ENCODE measurements at places on chromosomes 11 and 22. TPM values are rescaled to one million over a fixed set of nuclear protein-coding genes. Genes with fewer than 3 reads are reported as not detected.

DNA sequence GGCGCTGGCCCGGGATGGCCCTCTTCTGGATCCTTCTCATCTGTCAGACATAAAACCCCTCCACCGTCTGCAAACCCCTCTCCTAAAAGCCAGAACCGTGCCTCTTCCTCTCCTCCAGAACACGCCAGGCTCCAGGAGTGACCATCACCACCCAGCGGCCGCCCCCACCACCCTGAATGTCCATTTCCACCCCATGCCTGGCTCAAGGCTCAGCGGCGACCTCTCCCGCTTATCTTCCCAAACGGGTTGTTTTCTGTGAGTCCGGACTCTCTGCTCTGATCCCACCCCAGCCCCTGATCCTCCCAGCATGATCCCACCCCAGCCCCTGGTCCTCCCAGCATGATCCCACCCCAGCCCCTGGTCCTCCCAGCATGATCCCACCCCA is 37.6 kb downstream of the CELSR1 start:
- no peak overlapping the region for H3K4me3 ChIP-seq
- H3K27me3 ChIP-seq: peaks cover 30% of the 10 kb centered on the region
- no peak overlapping the region for H3K27ac ChIP-seq
- peaks cover 8% of the 10 kb centered on the region for H3K4me1 ChIP-seq

DNA sequence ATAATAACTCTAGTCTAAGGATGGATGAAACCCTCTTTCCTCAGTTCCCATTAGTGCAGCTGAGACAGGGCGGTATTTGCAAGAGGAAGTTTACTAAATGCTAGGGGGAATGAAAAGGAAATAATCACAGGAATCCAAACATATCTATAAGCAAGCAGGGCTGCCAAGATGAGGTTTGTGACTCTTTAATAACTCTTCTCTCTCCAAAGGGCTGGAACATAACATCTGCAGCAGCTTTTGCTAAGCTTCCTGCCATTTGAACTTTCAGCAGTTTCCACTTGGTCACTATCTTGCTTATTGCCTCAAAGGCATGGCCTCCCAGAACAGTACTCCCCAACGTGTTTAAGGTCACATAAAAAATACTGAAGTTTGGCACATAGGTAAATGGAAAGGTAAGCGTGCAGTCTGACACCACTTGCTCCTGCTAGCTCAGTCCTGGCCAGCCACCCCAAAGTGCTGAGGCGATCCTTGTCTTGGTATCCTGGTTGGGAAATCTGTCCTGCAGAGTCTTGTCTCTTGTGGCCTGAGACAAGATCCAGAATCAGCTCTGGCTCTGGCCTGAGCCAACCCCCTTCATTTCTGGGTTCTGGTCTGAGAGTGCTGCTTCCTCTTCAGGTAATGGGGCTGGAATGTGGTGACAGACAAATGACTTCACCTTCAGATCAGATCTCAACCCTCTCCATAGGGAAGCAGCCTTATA is 81.8 kb downstream of the KCNC1 start:
- no peaks in the 10 kb centered on the region for H3K36me3 ChIP-seq
- H3K4me3 ChIP-seq: no peak overlapping the region
- no peaks in the 10 kb centered on the region for H3K27me3 ChIP-seq
- DNase-seq: no peak
- no peak overlapping the region for H3K27ac ChIP-seq
- no peaks in the 10 kb centered on the region for H3K4me1 ChIP-seq

DNA sequence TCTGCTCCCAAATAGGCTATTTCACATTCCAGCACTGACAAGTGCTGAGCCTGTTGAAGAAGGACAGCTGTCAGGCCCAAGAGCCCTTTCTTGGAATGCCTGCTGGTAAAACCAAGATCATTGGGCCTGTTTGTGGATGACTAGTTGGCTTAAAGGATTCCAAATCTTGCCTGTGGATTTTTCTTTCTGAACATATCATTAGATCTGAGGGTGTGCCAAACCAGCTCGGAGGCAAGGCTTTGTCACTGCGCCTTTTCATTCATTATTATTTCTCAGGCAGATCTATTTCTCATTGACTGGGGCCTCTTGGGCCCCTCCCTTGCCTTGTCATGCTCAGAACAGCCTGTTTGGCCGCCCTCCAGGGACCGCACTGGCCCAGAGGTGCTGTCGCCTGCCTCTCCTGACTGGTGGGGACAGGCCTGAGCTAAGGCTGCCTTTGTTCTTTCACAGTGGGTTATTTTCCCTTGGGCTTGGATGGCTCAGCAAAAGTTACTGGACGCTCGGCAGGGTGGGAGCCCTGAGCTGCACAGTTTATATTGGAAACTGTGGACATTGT is 222.7 kb upstream of the SESN3 start:
- H3K27ac ChIP-seq: no peak overlapping the region
- no peak for DNase-seq
- no peaks in the 10 kb centered on the region for H3K27me3 ChIP-seq
- no peaks in the 10 kb centered on the region for H3K36me3 ChIP-seq
- H3K4me1 ChIP-seq: peaks cover 3% of the 10 kb centered on the region
- no peak overlapping the region for H3K4me3 ChIP-seq

GRCh38 chr11:94417386-94417987 is 16.3 kb upstream of the GPR83 start:
- DNase-seq: no peak
- no peak overlapping the region for H3K4me3 ChIP-seq
- H3K36me3 ChIP-seq: peaks cover 26% of the 10 kb centered on the region
- no peaks in the 10 kb centered on the region for H3K4me1 ChIP-seq
- no peak overlapping the region for H3K27ac ChIP-seq
- H3K27me3 ChIP-seq: no peaks in the 10 kb centered on the region

DNA sequence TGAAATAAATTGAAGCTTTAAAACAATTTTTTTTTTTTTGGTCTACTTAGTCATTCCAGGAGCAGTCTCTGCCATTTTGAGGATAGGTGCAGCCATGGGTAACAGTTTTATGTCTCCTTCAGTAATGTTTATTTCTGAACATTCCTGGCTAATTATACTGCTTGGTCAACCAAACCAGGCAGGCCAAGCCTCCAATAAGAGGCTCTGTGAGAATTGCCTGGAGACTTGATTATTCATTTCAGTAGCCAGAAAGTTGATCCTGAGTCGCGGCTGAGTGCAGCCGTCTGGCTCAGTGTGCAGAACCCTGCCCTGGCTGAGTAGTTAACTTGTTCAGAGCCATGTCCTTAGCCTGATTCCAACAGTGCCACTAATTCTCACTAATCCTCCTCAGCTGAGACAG is 364.0 kb upstream of the FAT3 start:
- H3K36me3 ChIP-seq: no peaks in the 10 kb centered on the region
- H3K27ac ChIP-seq: no peak overlapping the region
- no peak for DNase-seq
- H3K4me1 ChIP-seq: no peaks in the 10 kb centered on the region
- H3K27me3 ChIP-seq: no peaks in the 10 kb centered on the region
- H3K4me3 ChIP-seq: no peak overlapping the region

GRCh38 chr11:120794748-120795147 is 229.2 kb upstream of the TBCEL start:
- no peaks in the 10 kb centered on the region for H3K4me1 ChIP-seq
- peaks cover 1% of the 10 kb centered on the region for H3K27me3 ChIP-seq
- DNase-seq: no peak
- no peak overlapping the region for H3K4me3 ChIP-seq
- no peaks in the 10 kb centered on the region for H3K36me3 ChIP-seq

DNA sequence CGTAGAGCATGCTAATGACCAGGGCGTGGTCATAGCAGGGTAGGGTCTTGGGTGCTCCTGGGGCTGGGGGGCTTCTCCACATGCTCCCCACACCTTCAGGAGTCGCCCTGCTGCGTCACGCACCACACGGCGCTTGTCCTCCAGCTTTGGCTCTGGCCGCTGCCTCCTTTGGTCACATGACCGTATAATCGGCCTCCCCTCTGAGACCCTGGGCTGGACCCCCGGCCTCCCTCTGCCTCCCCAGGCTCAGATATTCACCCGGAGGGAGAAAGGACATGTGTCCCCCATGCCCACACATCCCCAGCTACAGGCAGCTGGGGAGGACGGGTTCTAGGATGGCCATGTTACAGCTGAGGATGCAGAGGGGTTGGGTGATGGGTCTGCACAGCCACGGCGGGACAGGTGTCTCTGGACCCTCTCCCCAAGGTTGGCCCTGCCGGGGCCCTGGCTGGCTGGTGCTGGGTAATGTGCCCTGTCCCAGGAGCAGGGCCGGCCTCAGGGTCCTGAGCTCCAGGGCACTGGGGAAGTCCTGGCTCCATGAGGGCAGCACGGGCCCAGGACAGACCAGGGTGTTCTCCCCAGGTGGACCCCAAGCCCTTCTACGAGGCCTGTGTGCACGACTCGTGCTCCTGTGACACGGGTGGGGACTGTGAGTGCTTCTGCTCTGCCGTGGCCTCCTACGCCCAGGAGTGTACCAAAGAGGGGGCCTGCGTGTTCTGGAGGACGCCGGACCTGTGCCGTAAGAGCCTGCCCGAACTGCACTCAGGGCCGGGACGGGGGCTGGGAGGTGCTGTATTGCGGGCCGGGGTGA is 14.5 kb downstream of the MUC2 start:
- H3K36me3 ChIP-seq: no peaks in the 10 kb centered on the region
- no peak overlapping the region for H3K4me3 ChIP-seq
- DNase-seq: peak; percentile 11
- H3K27me3 ChIP-seq: no peaks in the 10 kb centered on the region

DNA sequence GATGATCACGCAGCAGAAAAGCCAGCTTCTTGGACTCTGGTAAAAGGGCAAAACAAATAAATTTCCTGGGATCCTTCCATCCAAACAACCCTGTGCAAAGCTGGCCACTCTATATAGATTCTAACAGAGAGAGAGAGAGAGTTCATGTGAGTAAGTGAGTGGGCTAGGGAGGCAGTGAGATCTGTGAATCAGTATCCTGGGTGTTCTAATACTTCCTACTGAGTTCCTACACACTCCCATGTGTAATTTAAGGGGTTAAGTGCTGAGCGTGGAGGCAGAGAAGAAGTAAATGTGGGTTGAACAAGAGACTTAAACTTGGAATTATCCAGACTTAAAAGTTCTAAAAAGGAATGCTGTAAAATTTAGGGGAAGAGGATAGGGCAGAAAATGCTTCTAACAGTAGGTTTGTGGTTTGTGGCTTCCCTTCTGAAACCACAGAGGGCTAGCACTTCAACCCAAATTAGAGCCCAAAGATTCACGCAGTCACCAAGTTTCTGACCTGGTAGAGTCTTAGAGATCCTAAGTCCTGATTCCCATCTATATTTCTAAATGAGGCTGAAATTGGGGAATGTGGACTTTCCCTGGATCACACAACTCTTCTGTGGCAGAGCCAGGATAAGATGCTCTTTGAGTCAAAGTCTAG is 413.9 kb downstream of the TENM4 start:
- DNase-seq: no peak
- H3K36me3 ChIP-seq: no peaks in the 10 kb centered on the region
- H3K4me1 ChIP-seq: peaks cover 3% of the 10 kb centered on the region
- no peak overlapping the region for H3K27ac ChIP-seq

- peaks cover 2% of the 10 kb centered on the region for H3K27me3 ChIP-seq
- no peaks in the 10 kb centered on the region for H3K4me1 ChIP-seq
- H3K4me3 ChIP-seq: no peak overlapping the region
- no peaks in the 10 kb centered on the region for H3K36me3 ChIP-seq
- H3K27ac ChIP-seq: no peak overlapping the region
- DNase-seq: no peak
These were observed 196.4 kb downstream of the IGLL1 start for GRCh38 chr22:23383491-23384361.

- H3K27me3 ChIP-seq: peaks cover 4% of the 10 kb centered on the region
These were observed 119.9 kb upstream of the MPPED2 start for GRCh38 chr11:30705913-30706675.

GRCh38 chr11:36365907-36366306 is 69.8 kb downstream of the PRR5L start:
- no peak overlapping the region for H3K27ac ChIP-seq
- H3K36me3 ChIP-seq: peaks cover 1% of the 10 kb centered on the region
- H3K4me3 ChIP-seq: no peak overlapping the region
- H3K27me3 ChIP-seq: peaks cover 60% of the 10 kb centered on the region
- peaks cover 16% of the 10 kb centered on the region for H3K4me1 ChIP-seq

DNA sequence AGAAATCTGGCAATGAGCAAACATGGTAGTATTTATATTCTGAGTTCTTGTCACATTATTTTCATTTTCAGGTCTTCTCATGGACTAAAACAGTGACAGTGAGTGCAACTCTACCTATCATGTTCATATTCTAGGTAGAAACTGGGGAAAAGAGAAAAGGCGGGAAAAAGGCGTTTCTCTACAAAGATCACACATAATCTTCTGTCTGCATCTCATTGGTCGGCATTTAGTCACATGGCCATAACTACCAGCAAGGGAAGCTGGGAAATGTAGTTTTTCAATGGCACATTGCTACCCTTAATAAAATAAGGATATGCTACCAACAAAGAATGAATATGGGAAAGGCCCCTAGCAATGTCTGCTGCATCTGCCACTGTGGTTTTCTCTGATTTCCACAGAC is 57.6 kb upstream of the B3GAT1 start:
- peaks cover 19% of the 10 kb centered on the region for H3K27me3 ChIP-seq
- no peak for DNase-seq
- no peak overlapping the region for H3K4me3 ChIP-seq
- peaks cover 2% of the 10 kb centered on the region for H3K4me1 ChIP-seq
- no peak overlapping the region for H3K27ac ChIP-seq

Gene F2
- total RNA-seq: not detected

DNA sequence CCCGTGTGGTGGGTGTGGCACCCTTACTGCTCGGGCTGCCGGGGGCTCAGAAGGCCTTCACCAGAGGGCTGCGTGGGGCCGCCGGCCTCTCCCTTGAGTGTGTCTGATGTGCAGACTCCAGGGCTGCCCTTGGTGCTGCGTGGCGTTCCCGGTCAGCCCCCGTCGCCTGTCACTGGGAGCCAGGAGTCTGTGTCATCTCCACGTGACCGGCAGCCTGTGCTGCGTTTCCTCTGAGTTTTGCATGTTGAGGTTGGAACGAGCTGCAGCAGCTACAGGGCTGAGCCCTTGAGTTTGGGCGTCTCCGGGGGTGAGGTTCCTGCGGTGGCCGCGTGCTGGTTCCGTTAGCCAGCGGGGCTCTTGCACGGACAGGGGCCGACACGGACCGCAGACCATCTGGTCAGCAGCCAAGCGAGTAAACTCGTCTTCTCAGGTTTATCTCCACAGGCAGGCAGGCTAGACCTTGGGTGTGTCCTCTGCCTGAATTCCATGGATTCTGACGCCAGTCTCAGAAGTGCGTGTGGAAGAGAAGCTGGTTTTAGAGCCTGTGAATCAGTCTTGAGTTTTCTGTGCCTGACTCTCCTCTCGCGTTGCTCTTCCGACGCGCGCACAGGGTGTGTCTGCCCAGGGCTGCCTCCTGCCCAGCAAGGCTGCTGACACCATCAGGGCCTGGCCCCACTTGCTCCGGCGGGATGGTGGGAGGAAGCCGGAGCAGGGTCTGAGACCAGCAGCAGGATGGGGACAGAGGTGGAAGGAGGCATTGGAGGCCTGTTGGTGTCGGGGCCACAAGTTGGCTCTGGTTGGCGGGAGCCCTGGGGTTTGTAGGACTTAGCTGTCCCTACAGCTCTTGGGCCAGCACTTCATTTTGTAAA is 10.5 kb downstream of the PTDSS2 start:
- H3K4me1 ChIP-seq: peaks cover 22% of the 10 kb centered on the region
- no peaks in the 10 kb centered on the region for H3K27me3 ChIP-seq
- DNase-seq: no peak
- no peak overlapping the region for H3K4me3 ChIP-seq
- peaks cover 6% of the 10 kb centered on the region for H3K36me3 ChIP-seq
- no peak overlapping the region for H3K27ac ChIP-seq

- H3K4me3 ChIP-seq: no peak overlapping the region
- no peak for DNase-seq
- no peaks in the 10 kb centered on the region for H3K27me3 ChIP-seq
- no peaks in the 10 kb centered on the region for H3K36me3 ChIP-seq
- H3K27ac ChIP-seq: no peak overlapping the region
These were observed 587.5 kb downstream of the NTM start for GRCh38 chr11:131957875-131958274.
